NCI-H187 (cell line): ENCODE measurements at places on chromosomes 7 and 10.

- no peak for DNase-seq
These were observed 34.0 kb downstream of the DUSP5 start for GRCh38 chr10:110531687-110532086.

- DNase-seq = no peak
These were observed 7.7 kb upstream of the CPA1 start for GRCh38 chr7:130372402-130373165.

DNA sequence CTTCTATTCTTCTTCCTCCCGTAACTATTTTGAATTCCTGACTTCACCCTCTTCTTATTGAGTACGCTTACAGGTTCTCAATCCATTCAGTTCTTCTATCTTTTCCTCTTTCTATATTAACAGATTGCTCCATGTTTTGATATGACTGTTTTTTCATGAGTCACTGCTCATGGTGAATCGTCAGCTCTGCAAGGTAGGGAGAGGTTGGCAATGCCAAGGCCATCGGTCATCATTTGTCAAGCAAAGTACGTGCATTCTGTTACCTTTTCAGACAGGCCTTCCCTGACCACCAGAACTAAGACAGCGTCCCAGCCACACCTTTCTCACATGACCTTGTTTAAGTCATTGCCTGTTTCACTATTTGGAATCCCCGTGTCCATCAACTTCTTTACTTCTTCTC, 1001.9 kb upstream of the SORCS1 start:
- DNase-seq = no peak

DNA sequence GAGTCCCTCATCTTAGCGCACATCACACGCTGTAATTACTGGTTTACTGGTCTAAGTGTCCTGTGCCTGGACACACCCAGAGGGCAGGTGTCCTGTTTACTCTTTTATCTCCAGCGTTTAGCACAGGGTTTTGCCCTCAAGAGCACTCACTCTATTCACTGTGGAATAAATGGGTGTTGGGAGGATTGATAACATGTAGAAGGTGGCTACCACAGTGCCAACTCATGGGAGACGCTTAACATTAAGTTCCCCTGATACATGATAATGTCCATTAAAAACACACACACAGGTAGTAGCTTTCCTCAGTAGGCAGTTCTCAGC, 96.1 kb upstream of the EFCAB10 start:
- peak; percentile 28 for DNase-seq

DNA sequence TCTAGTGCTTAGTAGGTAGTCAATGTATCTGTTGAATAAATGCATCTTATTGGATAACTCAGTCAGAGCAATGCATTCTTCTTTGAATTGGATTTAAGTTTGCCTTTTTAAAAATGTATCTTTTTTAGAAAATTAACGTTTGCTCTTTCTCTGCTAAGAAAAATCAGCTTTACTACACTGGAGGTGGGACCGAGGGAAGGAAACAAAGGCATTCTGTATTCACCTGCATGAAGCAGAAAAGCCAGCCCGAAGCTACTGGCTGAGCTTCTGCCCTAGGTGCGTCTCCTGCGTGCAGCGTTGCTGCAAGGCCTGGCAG, 22.2 kb upstream of the ITGB1 start:
- DNase-seq = no peak

- DNase-seq = no peak
These were observed 61.6 kb downstream of the CYTH3 start for GRCh38 chr7:6210621-6211372.

DNA sequence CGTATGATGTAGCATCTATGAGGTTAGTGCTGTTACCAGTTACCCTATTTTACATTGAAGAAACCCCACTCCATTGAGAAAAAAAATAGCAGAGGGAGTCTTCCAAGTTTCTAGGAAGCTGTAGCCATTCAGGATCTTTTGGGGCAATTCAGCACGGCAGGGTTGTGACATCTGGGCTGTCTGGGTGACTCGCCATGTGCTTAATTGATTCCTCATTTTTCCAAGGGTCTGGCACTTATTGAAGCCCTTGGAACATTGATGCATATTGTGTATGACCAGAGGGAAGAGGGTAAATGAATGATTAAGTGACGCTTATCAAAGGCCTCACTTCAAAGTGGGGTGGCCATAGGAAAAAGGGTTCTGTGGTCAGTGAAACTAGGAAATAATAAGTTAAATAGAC, 248.7 kb downstream of the ARHGAP12 start:
- no peak for DNase-seq

- no peak for DNase-seq
These were observed 60.6 kb upstream of the VKORC1L1 start for GRCh38 chr7:65812281-65812680.

DNA sequence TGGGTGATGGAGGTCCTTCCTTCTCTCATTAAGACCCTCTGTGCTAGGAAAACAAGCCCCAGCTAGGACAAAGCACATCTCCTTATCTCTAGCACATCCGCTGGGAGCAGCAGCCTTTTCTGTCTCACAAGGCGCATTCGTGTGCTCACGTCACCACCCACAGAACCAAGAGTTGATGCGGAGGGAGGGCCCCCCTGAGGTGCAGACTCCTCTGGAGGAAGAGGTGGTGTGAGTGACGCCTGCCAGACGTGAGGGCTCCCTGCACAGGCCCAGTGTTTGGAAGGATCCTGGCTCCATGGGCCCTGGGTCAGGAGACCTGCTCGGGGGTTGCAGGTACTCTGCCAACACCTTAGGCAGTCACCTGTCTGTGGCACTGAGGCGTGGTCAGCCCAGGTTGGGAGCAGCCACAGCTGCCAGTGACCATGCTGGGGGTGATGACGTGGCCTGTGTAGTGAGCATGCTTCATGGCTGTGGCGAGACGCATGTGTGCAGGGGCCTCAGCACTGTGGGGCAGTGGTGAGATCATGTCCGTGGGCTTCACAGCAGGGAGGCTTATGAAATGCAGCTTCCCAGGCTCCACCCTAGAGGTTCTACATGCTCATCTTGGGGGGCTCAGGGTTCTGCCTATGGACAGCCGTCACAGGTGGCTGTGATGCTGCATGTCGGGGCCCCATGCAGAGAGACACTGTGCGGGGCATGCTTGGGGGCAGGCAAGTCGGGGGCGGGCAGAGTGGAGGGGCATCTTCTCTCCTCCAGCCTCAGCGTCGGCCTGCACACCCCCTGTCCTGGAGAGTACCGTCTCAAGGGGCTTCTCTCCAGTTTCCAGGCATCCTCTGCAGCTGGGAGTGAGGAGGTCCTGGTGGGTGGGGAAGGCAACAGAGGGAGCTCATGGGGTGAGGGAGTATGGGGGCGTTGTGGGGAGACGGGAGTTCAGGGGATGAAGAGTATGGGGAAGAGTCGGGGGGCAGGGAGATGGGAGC, 56.2 kb upstream of the DPYSL4 start:
- no peak for DNase-seq

DNA sequence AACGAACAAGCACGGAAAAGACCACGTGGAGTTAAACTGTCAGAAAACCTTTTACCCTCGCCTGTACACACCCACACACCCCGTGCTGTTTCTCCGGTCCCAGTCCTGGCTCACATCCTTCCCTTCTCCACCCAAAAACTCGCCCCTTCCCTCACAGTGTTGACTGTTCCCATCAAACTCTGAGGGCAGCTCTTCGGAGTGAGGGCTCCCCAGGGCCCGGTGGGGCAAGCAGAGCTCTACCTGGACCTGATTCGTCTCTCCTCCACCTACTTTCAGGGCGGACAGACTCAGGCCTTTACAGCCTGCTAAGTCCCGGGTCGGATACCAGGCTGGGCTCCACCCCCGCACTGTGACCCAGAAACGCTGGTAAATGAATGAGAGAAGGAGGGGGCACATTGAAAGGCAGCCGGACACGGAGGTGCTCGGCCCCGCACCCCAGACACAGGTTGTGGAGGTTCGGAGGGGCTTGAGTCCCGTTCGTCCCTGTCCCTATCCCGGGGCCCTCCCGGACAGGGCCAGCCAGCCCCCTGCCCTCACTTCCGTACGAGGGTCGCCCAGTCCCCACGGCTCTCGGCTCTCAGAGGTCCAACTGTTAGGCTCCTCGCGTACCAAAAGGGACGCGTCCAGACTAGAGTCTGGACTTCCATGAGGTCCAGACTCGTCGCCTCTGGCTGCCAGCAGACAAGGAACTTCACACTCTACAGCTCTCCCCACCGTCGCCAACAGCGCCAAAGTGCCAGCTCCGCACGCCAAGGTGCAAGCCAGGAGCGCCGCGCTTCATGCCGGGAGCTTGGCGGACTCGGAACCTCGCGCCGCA, 31.7 kb upstream of the ASL start:
- DNase-seq = no peak

DNA sequence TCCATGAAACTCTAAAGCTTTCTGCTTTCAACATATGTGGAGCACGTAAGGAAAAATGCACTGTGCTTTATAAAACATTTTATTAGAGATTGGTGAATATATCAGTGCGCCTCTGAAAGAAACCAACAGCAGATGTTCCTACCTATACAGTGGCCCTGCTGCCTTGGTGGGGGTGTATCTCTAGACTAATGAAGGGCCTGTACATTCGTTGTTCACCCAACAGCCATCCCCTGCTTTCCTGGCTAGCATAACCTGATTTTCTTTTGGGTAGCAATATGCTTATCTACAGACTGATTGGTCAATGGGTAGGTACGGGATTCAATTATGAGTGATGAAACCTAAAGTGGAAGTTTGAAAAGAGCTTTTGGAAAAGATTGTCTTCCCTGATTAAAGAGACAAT, 119.7 kb upstream of the FAM133B start:
- no peak for DNase-seq
